Cerebellar cortex (tissue), 1 donor: ENCODE measurements at places on chromosomes 11 and 22.
A peak's percentile ranks its signal among the peaks of the same experiment; 100 is the strongest.

GRCh38 chr11:2390091-2390724 lies 10.3 kb upstream of the TSSC4 start:
- no peak for DNase-seq

- no peak for DNase-seq
Observed at GRCh38 chr11:107688322-107688918, 23.4 kb downstream of the SLN start.

GRCh38 chr11:1742869-1743584 lies 7.4 kb downstream of the IFITM10 start:
- DNase-seq = no peak

GRCh38 chr11:106524436-106524835 lies 447.0 kb downstream of the AASDHPPT start:
- DNase-seq = peak; percentile 12

GRCh38 chr22:17733466-17733865 lies 40.8 kb downstream of the BID start:
- no peak for DNase-seq

GRCh38 chr22:30943368-30943767 lies 25.2 kb downstream of the MORC2 start:
- DNase-seq = no peak

DNA sequence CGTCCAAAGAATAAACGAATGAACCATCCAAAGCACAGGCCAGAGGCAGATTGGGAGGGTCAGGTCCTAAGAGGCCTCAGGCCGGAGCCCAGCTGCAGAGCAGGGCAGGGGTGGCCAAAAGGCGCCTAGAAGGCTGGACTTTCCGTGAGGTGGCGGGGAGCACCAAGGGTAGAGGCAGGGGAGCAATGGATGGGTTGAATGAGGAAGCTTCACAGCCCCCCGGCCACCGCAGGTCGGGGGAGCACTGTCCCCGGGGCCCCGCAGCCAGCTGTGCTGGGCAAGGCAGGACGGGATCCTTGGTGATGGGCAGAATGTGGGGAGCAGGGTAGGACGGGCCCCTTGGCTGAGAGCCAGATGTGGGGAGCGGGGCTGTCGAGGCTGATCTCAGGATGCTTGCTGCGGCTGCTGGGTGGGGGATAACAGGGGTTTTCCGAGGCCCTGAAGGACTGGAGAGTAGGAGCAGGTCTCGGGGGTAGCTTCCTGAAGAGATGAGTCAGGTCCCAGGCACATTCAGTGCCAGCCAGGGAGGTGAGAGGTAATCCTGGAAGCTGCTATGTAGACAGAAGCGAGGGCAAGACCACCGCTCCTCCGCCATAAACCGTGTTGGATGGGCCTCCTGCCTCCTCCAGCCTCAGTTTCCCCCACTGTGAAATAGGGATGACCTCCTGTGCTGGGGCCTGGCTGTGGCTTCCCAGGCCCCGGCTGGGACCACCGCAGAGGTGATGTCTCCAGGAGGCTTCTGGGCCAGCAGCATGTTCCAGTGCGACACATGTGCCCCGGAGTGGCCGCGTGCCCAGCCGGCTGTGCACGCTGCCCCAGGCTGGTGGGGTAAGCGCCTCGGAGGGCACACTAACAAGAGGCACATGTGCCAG lies 34.6 kb upstream of the KCNQ1OT1 start:
- no peak for DNase-seq

- DNase-seq = no peak
Observed at GRCh38 chr22:28736301-28737155, 5.1 kb downstream of the CHEK2 start.

GRCh38 chr11:61598886-61599868 lies 18.3 kb upstream of the SYT7 start:
- DNase-seq = no peak

DNA sequence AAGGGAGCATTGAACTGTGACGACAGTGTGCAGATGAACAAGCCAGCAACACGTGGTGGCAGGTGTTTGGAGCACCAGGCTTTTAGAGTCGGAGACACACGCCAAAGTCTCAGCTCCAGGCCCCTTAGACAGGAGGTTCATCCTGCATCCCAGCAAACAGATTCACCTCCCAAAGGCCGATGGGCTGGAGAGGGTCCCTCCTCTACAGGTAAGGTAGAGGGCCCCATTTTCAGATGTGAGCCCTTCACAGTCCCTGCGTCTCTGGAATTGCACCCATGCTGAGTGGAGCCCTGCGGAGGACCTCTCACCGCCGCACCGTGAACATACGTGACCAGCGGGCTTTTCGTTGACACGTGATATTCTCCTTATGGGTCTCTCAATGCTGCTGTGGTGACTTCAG lies 109.0 kb upstream of the B3GAT1 start:
- DNase-seq = no peak

DNA sequence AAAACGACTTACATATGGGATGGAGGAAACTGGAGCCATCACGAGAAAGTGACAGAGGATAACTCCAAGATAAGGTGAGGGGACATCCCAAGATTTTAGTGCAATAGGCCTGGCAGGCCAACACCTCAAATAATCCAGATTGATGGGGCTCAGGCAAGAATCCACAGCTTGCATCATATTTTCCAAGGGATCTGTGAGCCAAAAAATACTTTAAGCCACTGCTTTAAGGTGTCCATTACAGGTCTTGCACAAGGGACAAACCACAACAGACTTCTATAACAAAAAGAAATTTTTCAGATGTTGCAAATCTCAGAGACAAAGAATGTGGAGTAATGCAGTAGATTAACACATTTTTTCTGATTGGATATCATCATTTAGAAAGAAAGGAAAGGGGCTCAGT lies 45.6 kb downstream of the DENND5A start:
- DNase-seq = no peak

GRCh38 chr11:135036488-135037297 lies 624.7 kb upstream of the B3GAT1 start:
- no peak for DNase-seq

DNA sequence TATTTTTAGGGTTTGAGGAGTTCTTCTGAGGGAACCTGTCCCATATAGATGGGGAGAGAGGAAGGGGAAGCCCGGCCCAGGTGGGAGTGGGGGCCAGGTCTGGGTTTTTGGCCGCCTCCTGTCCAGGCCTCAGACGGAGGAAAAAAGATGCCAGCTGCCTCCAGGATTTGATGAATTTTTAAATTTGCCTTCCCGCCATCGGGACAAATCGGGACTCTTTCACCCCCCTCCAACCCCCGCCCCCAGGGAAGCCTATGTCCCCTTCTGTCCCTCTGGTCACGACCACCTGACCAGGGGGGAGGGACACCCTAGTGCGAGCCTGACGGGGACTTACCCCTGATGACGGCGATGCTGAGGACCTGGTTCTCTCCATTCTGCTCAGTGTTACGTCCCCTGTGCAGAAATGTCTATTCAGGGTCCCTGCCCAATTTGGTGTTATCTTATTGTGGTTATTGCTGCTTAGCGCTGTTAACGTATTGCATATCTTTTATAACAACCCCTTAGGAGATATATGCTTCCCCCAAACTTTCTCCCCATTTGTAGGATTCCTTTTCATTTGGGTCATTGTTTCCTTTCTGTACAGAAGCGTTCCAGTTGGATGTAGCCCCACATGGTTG lies 115.9 kb upstream of the GRK3 start:
- DNase-seq = no peak

GRCh38 chr11:94574193-94574961 lies 7.2 kb downstream of the PIWIL4 start:
- no peak for DNase-seq

DNA sequence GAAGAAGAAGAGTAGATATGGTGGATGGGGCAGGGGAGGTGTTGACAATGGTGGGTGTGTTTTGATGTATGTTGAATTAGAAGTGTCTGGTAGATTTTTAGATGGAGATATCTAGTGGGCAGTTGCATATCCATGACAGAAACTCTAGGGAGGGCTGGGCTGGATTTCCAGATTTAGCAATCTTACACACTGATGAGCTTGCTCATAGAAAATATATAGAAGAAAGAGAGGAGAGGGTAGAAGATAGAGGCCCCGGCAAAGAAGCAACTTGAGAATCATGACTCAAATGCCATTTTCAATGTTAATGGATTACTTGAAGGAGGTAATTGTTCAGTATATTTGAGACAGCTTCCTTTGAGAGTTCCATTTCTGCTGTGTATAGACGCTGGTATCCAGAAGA lies 8.2 kb downstream of the REXO2 start:
- DNase-seq = no peak

- no peak for DNase-seq
Observed at GRCh38 chr22:21697880-21698279, 32.1 kb downstream of the PPIL2 start.

GRCh38 chr11:99015634-99016454 lies 4.9 kb upstream of the CNTN5 start:
- DNase-seq = peak; percentile 35

GRCh38 chr11:59963733-59964132 lies at the start of gene OOSP4A:
OOSP4A (plus strand) TSS chr11:59964033; CDS start chr11:59964033, 0 bp downstream.
- DNase-seq = no peak

DNA sequence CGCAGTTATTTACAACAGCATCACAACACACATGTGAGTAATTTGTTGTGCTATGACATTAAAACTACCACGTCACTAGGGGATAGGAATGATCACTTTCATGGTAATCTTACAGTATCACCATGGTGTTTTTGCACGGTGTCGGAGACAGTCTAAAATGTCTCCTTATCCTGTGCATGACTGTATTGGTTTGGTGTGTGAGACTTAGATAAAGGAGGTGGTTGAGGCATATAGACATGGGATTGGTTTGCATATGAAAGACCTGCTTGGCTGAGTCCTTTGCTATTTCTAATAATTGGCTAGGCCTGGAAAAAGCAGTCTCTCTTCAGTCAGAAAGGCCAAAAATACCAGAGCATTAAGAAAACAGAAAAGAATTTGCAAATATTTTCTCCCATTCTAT lies 30.2 kb downstream of the MSANTD4 start:
- DNase-seq = no peak

GRCh38 chr11:104609311-104610085 lies 288.8 kb downstream of the CASP12 start:
- DNase-seq = peak; percentile 79

DNA sequence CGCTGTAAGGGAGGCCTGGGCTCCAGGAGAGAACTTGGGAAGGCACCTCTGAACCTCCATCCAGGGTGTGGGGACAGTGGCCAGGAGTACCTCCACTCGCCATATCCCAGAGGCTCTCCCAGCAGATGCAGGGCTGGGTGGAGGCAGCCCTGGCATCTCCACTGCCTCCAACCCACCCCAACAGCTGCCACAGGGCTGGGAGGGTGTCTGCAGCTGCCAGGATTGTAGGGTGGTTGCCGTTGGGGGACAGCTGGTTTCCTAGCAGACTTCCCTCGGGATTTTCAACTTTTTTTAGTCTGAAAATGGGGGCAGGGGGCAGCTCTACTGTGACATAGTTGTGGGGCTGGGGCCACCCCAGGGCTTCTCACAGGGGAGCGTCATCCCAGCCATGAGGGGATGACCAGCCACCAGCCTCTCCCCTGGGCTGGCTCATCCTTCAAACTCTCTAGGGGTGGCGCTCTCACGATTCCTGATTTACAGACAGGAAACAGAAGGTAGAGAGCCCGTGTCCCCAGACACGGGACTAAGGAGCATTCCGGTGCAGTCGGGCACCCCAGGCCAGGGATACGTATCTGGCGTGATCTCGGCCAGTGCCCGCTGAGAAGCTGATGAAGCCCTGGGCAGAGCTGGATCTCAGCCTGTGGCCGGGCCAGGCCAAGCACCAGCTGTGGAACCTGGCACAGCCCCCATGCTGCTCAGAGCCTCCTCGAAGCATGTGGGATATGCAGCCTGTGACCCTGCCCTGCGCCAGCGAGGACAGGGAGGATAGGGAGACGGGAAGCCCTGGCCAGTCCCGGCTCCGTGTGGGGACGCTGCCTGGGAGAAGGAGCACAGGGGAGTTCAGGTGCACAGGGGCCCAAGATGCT lies 9.9 kb downstream of the PRR5 start:
- DNase-seq = no peak

GRCh38 chr11:13229711-13230318 lies 47.8 kb upstream of the BMAL1 start:
- DNase-seq = no peak

- no peak for DNase-seq
Observed at GRCh38 chr11:78753297-78753696, 178.6 kb upstream of the NARS2 start.

GRCh38 chr11:26191193-26191592 lies 140.7 kb upstream of the ANO3 start:
- no peak for DNase-seq

DNA sequence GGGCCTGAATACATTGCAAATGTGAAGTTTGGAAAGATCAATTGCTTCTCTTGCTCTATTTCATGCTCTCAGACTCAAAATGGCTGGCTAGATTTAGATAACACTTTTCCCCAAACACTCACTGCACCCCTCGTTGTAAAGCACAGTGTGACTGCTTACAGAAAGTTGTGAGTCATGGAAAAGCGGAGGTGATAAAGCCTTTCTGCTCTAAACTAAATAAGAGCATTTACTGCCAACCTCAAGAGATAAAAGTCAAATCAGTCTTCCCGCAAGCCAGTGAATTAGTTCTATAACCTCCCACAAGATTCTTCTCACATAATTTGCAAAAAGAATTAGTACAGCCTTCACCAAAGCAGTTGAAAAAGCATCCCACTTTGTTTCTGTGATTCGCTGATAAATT lies 168.7 kb downstream of the WT1 start:
- no peak for DNase-seq

DNA sequence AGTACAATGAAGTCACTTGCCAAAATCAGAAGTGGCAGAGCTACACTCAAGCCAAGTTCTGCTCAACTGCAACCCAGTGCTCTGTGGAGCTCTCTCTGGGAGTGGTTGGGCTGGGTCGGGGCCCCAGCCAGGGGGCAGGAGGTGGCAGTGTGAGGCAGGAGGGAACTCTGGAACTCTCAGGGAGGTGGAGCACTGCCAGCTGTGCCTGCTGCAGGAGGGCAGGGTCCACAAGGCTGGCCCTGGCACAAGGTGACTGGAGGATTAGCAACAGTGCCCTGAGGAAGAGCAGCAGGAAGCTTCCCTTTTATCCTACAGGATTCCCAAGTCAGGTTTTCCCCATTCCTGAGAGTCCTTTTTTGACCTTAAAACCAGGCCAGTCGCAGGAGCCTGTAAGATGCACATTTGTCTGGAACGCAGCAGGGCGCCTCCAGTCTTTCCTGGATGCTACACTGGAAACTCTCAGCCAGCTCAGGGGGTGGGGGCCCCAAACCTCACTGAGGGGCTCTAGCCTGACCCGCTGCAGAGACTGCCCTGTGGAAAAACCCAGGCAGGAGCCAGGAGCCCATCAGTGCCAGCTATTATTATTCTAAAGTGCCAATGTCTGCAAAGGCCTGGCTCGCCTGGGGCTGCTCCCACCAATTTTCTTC lies 31.8 kb downstream of the DKK3 start:
- no peak for DNase-seq

DNA sequence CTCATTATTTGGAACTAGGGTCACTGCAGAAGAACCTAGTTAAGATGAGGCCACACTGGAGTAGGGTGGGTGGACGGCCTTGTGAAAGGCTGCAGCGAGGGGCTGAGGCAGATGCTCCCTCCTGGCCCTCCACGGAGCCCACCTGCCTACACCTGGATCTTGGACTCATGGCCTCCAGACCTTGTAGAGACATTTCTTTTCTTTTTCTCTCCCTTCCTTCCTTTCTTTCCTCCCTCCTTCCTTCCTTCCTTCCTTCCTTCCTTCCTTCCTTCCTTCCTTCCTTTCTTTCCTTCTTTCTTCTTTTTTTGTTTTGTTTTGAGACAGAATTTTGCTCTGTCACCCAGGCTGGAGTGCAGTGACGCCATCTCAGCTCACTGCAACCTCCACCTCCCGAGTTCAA lies 26.6 kb downstream of the DUSP8 start:
- DNase-seq = no peak

- no peak for DNase-seq
Observed at GRCh38 chr11:13260201-13260962, 17.2 kb upstream of the BMAL1 start.

GRCh38 chr11:123062892-123063825 lies 1.2 kb upstream of the HSPA8 start:
- DNase-seq = peak; percentile 59
